ENCODE measurements at places on chromosomes 11 and 22.

DNA sequence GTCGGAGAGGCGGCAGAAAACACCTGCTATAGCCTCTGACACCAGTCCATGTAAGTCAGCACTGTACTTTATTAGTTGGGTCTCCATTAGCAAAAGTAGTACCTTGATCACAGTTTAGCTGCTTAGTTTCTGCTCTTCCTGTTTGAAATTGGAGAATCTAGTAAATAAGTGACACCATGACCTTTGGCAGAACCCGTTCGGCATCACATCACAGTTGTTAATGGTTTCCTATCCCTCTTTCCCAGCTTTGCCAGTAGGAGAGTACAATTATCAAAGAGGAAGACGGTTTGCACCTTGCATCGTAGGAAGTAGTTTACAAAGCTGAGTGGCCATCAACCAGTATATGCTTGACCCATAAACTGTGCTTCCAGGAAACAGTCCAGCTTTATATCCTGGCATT lies 101.8 kb downstream of the TRIM44 start:
- no peak for DNase-seq

GRCh38 chr11:77630157-77630710 lies 7.4 kb downstream of the CLNS1A start:
- DNase-seq = no peak

DNA sequence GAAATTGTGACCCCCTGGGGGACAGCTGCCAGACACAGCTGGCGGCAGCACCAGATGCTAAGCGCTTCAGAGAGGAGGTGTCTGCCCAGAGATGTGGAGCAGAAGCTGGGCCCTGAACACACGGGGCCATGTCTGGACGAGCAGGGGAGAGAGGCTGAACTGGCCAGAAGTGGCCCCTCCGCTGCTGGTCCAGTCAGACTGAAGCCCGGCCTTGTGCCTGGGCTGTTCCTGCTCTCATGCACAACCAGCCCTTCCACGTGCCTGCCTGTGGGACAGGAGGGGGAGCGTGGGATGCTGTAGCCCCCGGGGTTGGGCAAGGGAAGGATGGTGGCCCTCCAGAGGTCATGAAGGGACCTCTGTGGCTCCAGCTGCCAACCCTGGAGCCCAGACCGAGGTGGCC lies 1.8 kb downstream of the ADM2 start:
- DNase-seq = peak; percentile 63

DNA sequence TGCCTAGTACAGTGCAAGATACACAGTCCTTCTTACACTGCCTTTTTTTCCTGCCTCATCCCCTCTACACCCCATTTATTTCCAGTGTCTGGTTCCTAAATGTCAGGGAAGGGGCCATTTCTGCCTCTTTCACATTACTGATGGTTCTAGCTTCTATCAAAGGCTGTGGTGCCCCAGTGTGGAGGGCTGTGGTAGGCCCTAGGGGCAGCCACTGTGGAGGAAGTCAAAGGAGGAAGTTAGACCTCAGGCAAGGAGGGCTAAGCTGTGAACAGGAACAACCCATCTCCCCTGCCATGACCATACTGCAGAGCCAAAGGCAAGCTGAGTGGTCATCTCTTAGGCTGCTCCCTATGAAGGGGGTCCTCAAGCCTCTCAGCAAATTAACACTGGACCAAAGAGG lies 81.9 kb upstream of the CRTAM start:
- no peak for DNase-seq

GRCh38 chr11:111694851-111695250 lies 71.3 kb downstream of the PPP2R1B start:
- DNase-seq = no peak

DNA sequence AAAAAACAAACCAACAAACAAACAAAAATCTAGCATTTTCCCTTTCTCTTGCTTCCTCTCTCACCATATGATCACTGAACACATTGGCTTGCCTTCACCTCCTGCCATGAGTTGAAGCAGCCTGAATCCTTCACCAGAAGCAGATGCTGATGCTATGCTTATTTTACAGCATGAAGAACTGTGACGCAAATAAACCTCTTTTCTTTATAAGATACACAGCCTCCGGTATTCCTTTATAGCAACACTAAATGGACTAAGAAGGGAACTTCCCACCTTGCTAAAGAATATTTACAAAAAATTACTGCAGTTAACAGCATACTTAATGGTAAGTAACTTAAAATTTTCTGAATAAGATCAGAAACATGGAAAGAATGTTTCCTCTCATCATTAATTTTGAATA lies 27.7 kb upstream of the TEAD1 start:
- DNase-seq = no peak

- no peak for DNase-seq
Observed at GRCh38 chr11:110962921-110963320, 250.7 kb upstream of the ARHGAP20 start.

DNA sequence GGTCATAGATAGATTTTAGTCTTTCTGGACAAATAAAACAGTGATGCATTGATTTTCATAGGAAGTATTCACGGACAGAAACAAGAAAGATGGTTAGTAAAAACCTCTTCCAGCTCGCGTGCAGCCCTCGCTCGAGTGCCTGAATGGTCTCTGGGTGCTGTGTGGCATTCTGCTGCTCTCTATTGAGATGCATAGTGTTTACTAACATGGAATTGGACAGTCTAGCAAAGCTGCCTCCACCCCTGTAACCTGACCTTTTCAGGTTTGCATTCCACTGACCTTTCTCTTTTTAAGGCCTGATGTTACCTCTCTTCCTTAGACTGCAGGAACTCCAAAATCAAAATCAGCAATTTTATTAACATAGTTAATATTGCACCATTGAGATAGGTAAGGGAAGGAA lies 643.4 kb downstream of the JRKL start:
- DNase-seq = no peak

- DNase-seq = peak; percentile 74
Observed at GRCh38 chr22:29994943-29995342, 85.3 kb upstream of the HORMAD2 start.

DNA sequence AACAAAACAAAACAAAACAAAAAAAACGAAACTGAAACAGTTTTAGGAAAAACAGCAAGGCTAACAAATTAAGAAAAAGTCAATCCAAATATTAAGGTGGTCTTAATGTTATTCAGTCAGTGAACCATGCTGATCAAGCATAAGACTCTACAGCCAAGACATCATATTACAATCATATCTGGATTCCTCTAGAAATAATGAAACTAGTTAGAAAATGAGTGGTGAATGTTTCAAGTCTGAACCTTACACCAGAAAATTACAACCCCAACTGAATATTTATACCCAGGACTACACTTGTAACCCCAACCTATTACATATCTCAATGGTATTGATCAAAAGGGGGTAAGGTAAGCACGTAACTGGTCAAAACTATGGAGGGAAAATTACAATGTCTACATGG lies 48.8 kb downstream of the ACAT1 start:
- no peak for DNase-seq

DNA sequence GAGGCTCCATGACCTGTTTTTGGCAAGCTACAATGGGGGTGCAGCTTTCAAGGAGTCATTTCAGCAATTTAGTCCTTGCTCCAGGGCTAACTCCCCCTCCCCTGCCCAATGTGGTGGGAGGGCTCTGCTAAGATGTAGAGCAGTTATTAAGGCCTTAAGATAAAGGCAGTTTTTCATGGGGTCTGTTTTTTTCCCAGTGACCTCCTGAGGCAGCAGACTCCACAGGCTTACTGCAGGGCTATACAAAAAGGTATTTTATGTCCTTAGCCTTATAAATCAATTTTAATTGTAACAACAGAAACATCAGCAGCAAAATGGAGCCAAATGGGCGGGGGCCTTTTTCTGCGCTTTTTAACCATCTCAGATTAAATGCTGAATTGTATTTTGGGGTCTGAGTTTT lies 192.3 kb downstream of the KIRREL3 start:
- no peak for DNase-seq

DNA sequence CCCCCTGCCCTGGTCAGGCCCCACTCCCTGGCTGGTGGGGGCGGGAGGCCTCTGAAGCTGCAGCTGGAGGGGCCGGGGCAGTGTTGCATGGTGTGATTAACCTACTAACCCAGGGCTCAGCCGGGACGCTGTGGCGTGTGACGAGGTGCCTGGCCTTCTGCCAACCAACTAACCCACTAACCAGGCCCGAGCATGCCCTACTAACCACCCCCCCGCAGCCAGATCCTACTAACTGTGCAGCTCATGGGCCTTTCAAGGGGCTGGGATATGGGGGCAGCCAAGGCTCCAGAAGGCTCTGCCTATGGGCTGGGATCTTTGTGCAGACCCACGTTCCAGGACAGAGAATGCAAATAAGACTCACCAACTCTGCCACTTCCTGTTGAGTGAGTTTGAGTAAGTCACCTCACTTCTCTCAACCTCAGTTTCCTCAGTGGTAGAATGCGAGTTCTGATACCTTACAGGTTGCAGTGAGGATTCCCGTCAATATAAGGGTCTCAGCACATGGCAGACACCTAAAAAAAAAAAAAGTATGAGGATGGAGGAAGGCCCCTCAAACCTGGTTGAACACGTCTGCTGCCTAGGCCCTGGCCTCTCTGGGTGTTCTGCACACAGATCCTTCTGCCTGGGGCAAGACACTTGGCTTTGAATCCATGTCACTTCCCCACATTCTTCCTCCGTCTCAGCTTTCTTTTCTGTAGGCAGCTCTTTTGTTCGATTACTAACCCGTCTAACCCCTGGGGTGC lies 14.1 kb downstream of the MIAT start:
- no peak for DNase-seq

DNA sequence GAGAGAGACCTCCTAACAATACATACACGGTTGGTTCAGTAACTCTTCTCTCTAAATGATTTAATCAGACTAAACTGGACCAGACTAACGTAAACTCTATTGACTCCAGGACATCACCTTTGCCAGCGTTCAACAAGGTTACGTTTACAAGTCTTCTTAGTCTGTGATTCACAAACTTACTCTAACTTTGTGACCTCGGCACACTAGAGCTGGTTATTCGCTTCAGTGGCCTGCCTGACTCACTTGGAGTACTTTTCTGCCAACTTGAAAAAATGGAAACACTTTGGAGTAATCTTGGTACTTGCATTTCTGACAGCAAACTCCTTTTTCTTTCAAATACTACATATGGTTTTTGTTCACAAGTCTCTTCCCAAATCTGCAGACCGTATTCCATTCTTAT lies 26.2 kb downstream of the MTMR2 start:
- DNase-seq = no peak

DNA sequence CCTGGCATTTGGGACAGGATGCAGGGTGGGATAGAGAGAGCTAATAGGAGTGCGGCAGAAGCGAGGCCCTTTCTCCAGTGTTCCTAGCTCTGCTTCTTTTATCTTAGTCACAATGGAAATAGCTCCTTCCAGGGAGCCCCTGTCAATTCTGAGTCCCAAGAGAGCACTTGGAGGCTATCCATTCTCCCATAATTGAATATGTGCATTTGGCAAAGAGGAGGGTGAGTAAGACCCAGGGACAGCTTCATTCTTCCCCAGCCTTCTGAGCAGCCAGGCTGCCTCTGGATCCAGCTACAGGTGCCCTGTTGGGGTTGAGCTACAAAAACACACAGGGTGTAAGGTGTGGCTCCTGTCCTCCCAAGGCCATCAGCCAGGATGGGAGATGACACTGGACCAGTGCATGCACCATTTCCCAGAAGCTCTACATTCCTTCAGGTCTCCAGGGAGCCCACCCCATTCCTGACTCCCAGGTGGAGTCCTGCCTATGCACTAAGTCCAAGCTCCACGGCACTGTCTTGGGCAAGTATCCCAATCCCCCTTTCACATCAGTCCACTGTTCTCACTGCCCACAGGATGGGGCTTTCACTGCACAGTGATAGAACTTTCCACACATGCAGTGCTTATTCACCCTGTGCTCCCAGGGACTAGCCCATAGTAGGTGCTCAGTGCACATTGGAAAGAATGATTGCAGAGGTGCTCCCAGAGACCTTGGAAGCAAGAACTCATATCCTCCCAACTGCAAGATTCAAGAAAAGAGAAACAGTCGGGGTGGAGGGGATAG lies 6.2 kb downstream of the MS4A10 start:
- no peak for DNase-seq

GRCh38 chr11:64916040-64916774 lies 802 bp downstream of the ATG2A start:
- no peak for DNase-seq

DNA sequence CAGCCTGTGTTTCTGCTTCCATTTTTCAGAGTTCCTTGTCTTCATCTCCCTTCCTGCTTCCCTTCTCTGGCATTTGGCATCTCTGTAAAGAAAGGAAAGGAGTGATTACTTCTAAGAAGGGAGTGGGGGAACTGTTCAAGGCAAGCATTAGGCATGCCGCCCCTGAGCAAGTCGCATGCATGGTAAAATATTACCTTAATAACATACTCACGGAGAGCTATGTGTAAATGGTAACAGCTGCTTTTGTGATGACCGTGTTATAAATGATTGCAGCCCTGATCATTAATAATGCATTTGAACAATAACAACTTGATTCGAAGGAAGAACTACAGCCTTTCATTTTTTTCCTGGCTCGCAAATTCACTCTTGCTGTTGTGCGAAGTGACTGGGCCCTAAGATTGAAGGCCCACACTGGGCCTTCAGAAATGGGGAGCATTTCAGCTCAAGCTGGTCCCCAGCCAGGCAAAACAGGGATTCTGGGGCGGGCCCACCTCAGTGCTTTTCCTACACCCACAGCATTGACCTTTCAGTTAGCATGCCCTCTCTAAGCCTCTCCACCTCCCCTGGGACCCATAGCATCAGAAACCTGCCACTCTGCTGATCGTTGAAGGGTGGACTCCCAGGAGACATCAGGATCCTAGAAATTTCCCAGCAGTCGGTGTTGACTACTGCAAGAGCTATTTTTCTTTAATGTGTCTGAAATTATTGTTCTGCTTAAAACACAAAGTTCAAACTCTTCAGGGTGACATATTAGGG lies 263.0 kb upstream of the CADM1 start:
- DNase-seq = no peak

DNA sequence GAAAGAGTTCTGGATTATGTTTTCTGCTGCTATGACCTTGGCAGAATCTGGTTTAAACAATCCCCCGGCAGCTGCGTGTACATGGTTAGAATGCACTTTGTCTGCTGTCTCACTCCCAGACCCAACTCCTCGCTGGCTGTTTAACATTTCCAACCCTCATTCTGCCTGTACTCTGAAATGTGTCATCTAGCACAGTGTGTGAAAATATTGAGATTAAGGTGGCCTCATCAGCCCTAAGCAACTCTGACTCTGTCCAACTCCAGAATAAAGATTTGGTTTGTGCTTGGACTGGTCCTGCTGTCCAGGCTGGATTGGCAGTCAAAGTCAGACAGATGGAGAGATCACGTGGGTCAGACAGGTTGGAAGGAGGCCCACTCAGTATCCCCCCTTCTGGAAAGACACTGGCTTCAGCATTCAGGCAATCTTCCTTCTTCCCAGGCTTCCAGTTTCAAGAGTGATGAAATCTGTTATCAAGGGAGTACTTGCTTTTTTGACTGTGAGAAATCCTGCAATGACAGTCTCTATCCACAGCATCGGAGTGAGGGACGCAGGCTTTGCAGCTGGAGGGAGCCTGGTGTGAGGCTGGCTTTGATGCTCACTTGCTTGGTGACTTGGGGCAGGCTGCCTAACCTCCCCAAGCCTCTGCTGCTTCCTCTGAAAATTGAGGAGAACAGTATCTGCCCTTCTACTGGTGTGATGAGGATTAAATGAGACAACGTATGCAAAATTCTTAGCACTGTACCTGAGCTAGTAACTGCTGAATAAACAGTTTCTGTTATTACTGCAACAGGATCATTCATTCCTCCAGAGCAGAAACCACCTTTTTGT lies 29.8 kb downstream of the ABTB2 start:
- peak; percentile 43 for DNase-seq

- no peak for DNase-seq
Observed at GRCh38 chr11:40384991-40385390, 1074.5 kb downstream of the LRRC4C start.

All from NCI-H524 (cell line).